ENCODE measurements at places on chromosomes 5 and 9.
A peak's percentile ranks its signal among the peaks of the same experiment; 100 is the strongest.

DNA sequence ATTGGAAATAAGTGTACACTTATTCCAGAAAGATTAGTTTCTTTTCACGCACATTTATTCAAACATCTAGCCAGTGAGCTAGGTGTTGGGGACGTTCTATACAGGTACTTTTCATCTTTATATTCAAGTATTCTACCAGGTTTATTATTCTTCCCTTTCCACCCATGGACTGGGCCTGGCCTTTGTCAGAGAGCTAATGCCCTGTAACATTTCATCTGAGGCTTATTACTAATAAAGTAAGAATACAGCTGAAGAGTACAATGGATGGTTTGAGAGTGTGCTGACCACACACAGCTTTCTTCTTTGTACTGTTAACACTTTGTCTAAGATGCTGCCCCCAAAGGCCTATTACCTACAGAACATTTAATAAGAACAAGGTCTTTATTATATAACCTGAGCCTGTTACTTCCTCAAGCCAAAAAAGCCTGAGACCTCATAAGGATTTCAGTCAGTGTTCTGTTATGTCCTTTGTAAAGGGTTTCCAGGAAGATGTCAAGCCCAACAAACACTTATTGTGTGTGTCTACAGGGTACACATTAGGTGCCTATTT is 93.5 kb downstream of the ZNF608 start:
- DNase-seq = no peak

GRCh38 chr9:128201441-128202369 is 1.5 kb upstream of the DNM1 start:
- no peak for DNase-seq

GRCh38 chr5:108702546-108702945 is 45.2 kb upstream of the FER start:
- no peak for DNase-seq

DNA sequence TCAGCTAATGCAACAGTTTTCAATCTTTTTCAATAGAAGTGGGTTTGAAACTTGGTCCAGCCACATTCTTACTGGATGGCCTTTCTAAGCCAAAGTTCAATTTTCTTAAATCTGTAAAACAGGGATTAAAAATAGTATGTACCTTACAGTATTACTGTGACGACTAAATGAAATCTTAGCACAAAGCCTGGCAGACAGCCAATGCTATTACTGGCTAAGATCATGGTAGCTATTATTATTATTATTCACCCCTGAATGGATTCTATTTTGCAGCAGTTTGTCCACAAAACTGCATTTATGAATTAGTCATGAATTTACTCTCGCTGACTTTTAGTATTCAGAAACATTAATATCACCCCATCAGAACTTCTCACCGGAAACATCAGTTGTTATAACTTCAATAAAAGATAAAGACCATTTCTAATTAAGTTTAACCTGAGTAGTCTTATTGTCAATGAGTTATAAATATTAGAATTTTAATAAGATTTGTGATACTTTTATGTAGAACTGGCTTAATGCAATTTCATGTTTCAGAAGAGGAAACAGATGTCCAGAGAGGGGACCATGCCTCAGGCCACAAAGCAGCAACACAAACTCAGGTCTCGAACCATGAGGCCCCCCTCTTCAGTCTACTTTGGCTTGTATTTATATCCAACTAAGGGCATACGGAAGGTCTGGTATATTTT is 468.2 kb downstream of the ARHGEF28 start:
- DNase-seq = no peak

DNA sequence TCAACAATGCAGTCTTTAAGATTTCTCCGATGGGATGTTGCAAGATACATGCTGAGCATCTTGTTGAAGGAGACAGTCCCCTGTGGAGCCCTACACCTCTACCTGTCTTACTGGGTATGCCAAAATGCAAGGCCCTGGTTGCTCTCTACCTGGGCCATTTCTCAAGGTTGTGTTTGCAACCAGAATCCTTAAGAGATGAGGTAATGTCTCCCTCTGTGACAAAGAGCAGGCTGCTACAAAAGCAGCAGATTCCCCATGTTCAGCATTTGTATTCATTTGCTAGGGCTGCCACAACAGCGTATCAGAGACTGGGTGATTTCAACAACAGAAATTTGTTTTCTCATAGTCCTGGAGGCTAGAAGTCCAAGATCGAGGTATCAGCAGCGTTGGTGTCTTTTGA is 138.4 kb upstream of the RPS23 start:
- no peak for DNase-seq

- DNase-seq = no peak
Observed at GRCh38 chr5:123094919-123095797, 6.1 kb downstream of the PRDM6 start.

- DNase-seq = no peak
Observed at GRCh38 chr9:81687521-81688261, 1.7 kb downstream of the TLE1 start.

GRCh38 chr5:3281366-3281765 is 314.3 kb upstream of the IRX1 start:
- DNase-seq = no peak

DNA sequence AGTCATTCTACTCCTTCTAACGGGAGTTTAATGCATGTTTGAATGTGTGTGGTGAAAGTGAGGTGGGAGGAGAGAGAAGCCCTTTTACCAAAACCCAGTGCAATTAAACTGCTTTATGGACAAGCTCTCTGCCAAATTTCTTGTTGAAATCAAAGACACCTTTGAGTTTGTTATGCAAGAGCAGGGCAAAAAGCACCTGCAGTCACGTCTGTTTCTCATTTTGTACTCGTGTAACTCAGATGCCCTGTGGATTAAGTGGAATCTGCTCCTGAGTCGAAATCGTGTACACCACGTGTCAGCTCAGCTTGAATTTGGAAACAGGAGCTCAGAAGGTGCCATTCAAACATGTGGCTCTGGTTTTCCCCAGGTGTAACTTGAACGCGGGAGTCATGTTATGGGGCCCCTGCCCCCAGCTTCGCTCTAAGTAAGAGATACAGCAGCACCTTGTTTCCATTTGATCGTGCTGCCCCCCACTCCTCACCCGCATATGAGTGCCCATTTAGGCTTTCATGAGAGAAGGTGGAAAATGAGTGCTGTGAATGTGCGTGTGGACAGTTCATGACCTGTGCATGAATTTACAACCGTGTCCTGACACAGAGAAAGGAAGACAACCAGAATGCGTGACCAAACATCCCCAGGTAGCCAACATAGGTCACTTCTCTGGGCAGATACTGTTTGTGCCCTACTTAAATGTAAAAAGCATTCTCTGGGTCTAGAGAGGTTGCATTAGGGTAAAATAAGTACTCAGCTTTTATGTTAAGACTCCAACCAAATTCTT is 347.0 kb upstream of the SLC30A5 start:
- DNase-seq = no peak

DNA sequence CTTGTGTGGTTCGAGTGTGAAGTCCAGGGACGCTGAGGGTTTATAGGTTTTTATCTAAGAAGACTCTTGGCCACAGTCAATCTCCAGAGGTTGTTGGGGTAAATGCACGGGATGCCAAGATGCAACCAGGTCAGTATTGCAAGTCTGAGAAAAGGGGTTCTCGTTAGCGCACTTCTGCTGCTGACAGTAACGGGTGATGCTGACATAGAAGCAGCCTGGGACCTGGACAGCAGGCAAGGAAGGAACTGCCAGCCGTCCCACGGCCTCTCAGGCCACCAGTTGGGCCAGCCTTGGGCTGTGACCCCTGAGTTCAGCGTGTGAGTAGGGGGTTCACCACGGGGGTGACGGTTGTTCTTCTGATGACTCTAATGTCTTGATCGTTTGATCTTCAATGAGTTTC is 39.0 kb downstream of the TENT4A start:
- DNase-seq = no peak

- no peak for DNase-seq
Observed at GRCh38 chr5:171706736-171707441, 78.7 kb upstream of the SMIM23 start.

- DNase-seq = no peak
Observed at GRCh38 chr5:132765311-132766019, 11.6 kb downstream of the SEPTIN8 start.

GRCh38 chr5:131610198-131611063 is 24.6 kb downstream of the RAPGEF6 start:
- DNase-seq = peak; percentile 34

- DNase-seq = no peak
Observed at GRCh38 chr9:109166771-109167601, at the start of gene FRRS1L. Gene FRRS1L, minus strand, starts transcription at chr9:109167249. Its CDS starts 111 bp downstream, at chr9:109167138.

DNA sequence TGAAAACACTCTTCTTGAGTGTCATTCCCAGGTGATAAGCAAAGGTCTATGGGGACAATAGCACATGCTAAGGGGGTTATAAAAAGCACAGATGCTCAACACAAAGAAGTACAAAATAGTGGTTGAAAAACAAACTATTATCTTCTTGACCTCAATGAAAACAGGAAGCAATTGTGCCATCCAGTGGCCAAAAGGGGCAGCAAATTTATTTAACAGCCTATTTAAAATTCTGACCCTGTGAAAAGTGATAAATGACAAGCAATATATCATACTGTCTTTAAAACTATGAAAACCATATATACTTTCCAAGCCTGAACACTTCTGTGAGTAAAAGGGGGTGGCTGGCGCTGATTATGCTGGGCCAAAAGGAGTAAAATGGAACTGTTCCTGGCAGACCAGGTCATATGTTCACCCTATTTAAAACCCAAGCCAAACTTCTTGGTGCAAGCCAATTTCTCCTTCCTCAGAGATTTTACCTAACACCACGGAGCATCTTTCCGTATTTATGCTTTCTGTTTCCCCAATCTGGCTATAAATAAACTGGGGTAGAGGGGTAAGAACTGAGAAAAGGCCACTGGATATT is 29.7 kb downstream of the TEX10 start:
- peak; percentile 40 for DNase-seq

- no peak for DNase-seq
Observed at GRCh38 chr9:4287886-4288588, 11.8 kb downstream of the GLIS3 start.

DNA sequence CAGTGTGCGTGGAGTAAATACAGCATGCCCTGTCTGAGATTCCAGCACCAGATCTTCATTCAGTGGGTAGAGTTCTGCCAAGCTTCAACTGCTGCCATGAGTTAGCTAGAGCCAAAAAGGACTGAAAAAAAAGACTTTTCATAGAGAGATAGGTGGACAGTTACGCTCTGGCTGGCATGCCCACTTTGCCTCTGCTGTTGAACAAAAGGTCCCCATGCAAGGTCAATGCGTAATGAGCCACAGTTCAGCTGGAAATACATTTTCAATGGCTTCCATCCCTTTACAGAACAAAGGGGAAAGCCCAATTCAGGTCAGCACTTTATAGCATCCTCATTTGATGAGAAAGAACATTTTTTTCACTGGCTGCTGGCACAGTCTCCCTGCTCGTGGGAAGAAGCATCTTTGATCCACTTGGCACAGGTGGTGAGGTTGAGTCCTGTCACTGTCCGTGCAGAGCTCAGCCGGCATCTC is 86.9 kb upstream of the ERCC6L2 start:
- no peak for DNase-seq

- DNase-seq = no peak
Observed at GRCh38 chr9:134891713-134892112, 11.1 kb downstream of the FCN2 start.

DNA sequence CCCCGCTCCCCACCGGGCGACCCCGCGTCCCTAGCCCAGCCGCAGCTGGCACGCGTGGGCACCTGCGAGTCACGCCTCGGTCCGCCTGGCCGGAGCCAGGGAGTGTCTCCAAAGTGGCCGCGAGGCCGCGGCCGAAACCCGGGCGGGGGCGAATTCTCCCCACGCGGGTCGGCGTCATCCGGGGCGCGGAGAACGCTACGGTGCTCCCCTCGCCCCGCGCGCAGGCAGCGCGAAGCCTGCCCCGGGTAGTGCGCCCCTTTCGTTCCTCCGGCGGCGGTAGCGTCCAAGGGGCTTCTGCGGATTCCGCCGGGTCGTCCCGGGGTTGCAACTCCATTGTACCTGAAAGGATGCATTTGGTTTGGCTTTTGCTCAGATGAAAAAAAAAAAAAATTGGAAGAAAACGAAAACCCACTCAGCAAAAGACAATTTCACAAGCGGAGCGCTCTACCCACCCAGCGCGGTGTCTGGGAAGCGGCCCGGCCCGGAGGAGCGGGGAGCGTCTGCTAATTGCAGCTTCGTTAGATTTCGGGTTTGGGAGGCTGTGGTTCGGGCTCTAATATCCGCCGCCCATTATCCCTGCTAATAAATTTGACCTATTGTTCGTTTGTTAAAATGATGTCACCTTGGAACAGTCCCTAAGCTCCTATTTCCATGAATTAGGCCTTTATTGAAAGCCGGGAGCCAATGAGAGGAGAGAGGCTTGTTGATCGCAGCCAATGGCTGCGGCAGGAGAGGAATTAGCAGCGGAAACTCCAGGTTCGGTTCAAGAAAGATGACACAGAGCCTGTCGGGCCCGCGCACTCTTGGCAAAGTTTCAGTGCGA is at the start of gene TLX3:
TSS of gene TLX3 (plus strand) at position 796 of the 823 bp plus-strand sequence. CDS start 118 bp downstream, outside the sequence.
- DNase-seq = no peak

DNA sequence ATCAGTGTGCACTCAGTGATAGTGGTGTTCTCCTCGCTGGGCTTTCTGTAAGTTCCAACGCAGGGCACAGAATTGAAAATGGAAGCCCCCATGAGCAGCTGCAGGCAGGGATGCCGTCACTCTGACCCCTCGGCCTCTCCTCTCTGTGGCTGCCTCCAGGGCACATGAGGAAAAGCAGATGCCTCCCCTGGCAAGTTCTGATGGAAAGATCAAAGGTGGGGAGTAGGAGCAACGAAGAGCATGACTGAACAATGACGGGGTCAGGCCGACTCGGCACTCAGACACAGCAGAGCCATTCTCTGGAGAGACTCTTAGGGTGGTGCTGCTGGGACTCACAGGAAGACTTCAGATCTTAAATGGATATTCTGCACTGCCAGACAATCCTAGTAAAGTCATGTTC is 65.6 kb upstream of the CKMT2 start:
- no peak for DNase-seq

Measured in AG08395 (cell line).